ENCODE measurements at places on chromosomes 16 and 17. TPM values are rescaled to one million over a fixed set of nuclear protein-coding genes. Genes with fewer than 3 reads are reported as not detected.

Gene LRRC46
- 0.28 TPM for total RNA-seq

- H3K27me3 ChIP-seq: no peaks in the 10 kb centered on the region
- no peaks in the 10 kb centered on the region for H3K36me3 ChIP-seq
- H3K4me3 ChIP-seq: no peak overlapping the region
- no peak for DNase-seq
Measured at GRCh38 chr17:39903158-39903884, 15.1 kb downstream of the GSDMB start.

Gene EVPLL
- 1.0 TPM for total RNA-seq

Gene DHRS7C
- total RNA-seq: 0.28 TPM

DNA sequence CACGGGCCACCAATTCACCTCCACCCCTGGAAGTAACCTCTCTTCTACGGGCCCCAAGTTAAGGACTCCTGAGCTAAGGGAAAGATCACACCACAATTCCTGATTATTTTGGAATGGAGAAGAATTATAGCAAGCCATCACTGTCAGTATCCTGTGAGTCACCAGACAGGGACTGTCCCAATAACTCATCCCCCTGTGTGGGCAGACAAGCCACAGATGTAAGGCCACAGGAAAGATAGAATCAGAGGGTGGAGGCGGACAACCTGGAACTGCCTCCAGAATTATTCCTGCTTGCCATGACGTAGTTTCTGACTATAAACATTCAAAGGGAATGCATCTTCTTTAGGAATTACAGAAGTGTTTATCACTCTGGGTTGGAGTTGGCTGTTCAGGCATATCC, 5.8 kb upstream of the MYO1D start:
- H3K27me3 ChIP-seq: no peaks in the 10 kb centered on the region
- H3K4me1 ChIP-seq: no peaks in the 10 kb centered on the region
- no peaks in the 10 kb centered on the region for H3K36me3 ChIP-seq
- H3K27ac ChIP-seq: no peak overlapping the region
